ENCODE measurements at places on chromosomes 2 and 18. TPM values are rescaled to one million over a fixed set of nuclear protein-coding genes. Genes with fewer than 3 reads are reported as not detected.

Gene CD8A
- 5.5 TPM for total RNA-seq

Gene DLX2
- total RNA-seq = not detected

Gene ARHGAP28
- total RNA-seq = 13.1 TPM

Gene WDR43
- 27.9 TPM for total RNA-seq

Gene DLGAP1
- 3.8 TPM for total RNA-seq

DNA sequence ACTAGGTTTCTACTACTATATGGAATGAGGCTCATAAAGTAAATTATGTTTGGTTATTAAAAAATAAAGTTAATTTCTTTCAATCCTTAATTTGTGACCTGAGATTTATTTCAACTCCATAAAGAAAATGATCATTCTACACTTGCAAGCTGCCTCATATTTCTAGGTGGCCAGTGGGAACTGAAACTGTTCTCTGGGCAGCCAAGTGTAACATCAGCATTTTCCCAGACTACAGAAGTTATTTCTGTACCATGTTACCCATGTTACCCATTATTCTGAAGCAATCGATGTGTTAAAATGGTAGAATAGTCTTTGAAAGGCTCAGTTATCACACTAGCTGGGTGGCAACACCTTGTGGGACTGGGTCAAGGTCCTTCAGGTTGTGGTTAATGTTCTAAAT is 139.3 kb upstream of the FBXO11 start:
- DNase-seq = no peak
- no peaks in the 10 kb centered on the region for H3K36me3 ChIP-seq
- no peak overlapping the region for H3K27ac ChIP-seq
- H3K4me1 ChIP-seq = no peaks in the 10 kb centered on the region
- no peak overlapping the region for H3K4me3 ChIP-seq

DNA sequence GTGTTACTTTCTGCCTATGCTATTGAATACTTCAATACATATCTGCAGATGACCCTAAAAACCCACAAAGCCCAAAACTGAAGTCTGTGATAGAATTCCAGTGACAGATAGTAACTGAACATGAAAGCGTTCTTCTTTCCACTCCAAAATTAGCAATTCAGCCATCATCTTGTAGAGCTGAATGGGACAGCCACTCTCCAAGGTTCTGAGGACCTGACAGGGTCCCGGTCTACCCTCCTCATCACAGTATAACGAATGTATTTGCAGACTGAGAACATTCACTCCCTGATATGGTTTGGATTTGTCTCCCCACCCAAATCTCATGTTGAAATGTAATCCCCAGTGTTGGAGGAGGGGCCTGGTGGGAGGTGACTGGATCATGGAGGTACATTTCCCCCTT is 189.5 kb downstream of the MTCL1 start:
- no peak for DNase-seq
- H3K4me1 ChIP-seq = no peaks in the 10 kb centered on the region
- H3K36me3 ChIP-seq = no peaks in the 10 kb centered on the region
- H3K4me3 ChIP-seq = no peak overlapping the region
- no peaks in the 10 kb centered on the region for H3K27me3 ChIP-seq
- no peak overlapping the region for H3K27ac ChIP-seq

GRCh38 chr2:62305421-62306176 is 109.7 kb downstream of the B3GNT2 start:
- H3K27me3 ChIP-seq = no peaks in the 10 kb centered on the region
- no peak overlapping the region for H3K4me3 ChIP-seq
- peaks cover 63% of the 10 kb centered on the region for H3K4me1 ChIP-seq
- DNase-seq = no peak

DNA sequence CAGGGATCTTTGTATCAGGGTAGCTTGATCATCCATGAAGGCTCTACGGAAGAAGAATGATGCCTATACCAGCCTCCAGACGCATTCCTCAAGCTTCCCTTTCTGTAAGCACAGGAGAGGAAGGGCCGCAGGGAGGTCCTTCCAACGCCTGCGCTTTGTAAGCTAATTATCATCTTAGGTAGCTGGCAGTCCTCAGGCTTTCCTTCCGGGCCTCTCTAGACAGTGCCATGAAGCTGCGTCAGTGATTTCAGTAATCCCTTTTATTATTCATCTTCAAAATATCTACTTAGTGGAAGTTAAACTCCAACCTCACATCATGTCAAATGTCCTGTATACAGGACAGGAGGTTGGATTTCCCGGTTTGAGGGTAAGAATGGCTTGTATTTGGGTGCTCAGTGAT is 92.3 kb downstream of the ETAA1 start:
- DNase-seq = no peak
- H3K4me1 ChIP-seq = no peaks in the 10 kb centered on the region
- no peaks in the 10 kb centered on the region for H3K27me3 ChIP-seq
- H3K36me3 ChIP-seq = no peaks in the 10 kb centered on the region
- no peak overlapping the region for H3K4me3 ChIP-seq

GRCh38 chr2:172782506-172783164 is 47.0 kb downstream of the RAPGEF4 start:
- H3K4me3 ChIP-seq = no peak overlapping the region
- H3K27me3 ChIP-seq = no peaks in the 10 kb centered on the region
- H3K4me1 ChIP-seq = no peaks in the 10 kb centered on the region

Gene SPATA3
- not detected for total RNA-seq

Gene C2orf78
- not detected for total RNA-seq

Gene TEKT4
- 3.4 TPM for total RNA-seq

DNA sequence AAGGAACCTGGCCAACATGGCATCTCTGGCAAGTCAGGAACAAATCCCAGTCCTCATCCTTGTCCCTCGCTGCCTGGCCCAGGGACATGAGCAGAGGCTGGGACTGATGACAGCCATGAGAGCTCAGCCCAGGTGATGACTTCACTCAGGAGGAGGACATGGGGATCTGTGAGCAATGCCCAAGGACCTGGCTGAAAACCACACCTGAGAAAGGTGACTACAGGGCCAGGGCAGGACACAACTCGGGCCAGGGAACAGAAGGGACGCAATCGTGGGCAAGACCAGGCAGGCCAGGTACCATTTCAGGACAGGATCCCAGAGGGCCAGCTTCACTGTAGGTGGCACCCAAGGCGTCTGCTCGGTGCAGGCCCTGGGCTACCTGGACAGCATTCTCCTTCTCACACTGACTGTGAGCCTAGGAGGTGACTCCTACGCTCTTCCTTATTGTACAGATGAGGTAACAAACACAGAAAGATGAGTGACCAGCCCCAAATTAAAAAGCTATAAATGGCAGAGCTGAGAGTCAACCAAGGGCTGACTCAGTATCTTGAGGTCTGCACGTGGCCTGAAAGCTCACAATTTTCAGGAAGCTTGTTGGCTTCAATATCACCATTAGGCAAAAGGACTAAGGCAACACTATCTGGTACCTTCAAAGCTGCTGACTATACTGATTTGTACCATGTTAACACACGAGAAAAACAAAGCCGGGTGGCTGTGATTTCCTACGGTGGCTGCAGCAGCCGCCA is 141.1 kb downstream of the EIPR1 start:
- no peak overlapping the region for H3K27ac ChIP-seq
- H3K4me1 ChIP-seq = no peaks in the 10 kb centered on the region
- no peaks in the 10 kb centered on the region for H3K36me3 ChIP-seq
- no peak overlapping the region for H3K4me3 ChIP-seq
- DNase-seq = no peak
